ENCODE measurements at places on chromosomes 5 and 9.
A peak's percentile ranks its signal among the peaks of the same experiment; 100 is the strongest.

- no peak for DNase-seq
These were observed 747.6 kb upstream of the EDIL3 start for GRCh38 chr5:85132269-85132668.

GRCh38 chr9:21251190-21251589, 11.4 kb upstream of the IFNA14 start:
- no peak for DNase-seq

- DNase-seq: no peak
These were observed 13.2 kb downstream of the SEMA4D start for GRCh38 chr9:89484475-89485404.

- DNase-seq: no peak
These were observed 26.7 kb downstream of the MARCHF11 start for GRCh38 chr5:16152601-16153568.

GRCh38 chr5:55313870-55314617, 6.3 kb downstream of the MTREX start:
- DNase-seq: no peak

DNA sequence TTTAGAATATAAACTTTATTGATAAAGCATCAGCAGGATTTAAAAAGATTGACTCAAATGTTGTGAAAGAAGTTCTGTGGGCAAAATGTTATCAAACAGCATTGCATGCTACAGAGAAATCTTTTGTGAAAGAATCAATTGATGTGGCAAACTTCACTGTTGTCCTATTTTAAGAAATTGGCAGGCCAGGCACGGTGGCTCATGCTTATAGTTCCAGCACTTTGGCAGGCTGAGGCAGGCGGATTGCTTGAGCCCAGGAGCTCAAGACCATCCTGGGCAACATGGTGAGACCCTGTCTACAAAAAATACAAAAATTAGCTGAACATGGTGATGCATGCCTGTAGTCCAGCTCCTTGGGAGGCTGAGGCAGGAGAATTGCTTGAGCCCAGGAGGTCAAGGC, 17.4 kb downstream of the ZBTB43 start:
- no peak for DNase-seq

DNA sequence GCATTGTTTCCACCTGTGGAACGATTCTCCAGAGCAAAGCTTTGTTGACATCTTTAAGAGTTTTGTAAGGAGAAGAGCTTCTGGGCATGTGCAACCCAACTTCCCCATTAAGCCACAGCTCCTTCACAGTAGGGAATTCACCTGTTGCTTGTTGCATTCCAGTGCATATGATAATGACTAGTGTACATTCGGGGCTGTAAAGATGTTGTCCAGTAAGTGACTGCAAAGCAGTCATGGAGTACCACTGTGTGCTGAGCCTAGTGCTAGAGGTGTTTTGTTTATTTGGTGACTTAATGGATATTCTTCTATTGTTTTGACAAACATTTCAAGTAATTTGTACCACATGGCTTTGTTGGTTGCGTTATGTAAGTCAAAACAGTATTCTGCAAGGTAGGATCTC, 12.8 kb downstream of the UGCG start:
- DNase-seq: no peak

DNA sequence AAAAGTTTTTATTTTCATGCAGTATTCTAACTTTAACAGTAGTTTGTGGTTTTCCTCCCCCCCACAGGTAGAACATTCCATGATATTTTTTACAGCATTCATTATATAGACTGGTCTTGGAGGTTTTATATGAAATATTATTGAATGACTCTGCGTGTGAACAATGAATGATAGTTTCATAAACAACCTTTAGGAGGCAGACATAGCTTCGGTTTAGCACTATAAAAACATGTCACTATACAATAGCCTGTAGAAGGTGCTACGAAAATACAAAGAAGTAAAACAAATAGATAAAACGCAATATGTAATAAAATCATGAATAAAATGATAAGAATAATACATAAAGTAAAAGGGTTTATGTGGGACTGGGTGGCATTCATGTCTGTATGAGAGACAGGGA, 8.5 kb downstream of the KLF4 start:
- DNase-seq: no peak

GRCh38 chr5:149007174-149007573, 55.7 kb downstream of the SH3TC2 start:
- no peak for DNase-seq

DNA sequence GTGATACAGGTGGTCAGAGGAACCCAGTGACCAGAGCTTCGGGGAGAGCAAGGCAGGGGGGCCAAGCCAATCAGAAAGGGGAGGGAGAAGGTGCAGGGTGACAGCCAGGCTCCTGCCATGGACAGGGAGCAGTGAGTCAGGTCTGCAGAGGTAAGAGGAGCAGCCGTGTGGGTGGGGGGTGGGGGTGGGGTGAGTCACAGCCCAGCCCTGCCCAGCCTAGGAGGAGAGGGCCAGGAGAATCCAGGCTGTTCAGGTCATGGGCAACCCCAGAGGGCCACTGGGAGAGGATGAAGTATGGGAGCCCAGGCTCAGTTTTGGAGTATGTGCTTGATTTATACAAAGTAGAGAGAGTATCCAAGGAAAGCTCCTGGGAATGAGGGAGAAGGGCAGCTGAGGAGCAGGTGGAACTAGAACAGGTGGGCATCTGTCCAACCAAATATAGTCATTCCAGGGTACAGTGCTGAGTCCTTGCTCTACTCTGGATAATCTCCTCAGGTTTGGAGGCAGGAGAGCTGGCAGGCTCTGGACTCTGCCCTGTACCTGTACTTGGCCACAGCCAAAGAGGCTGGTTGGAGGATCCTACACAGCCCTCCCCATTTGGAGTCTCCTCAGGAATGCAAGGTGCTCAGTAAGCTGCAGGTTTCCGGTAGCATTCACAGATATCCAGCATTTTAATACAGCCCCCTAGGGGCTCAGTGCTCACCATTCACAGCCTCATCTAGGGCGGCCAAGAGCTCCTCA, 1.6 kb downstream of the HBEGF start:
- DNase-seq: peak; percentile 8

- no peak for DNase-seq
These were observed 96.1 kb downstream of the NUDT12 start for GRCh38 chr5:103466495-103466894.

DNA sequence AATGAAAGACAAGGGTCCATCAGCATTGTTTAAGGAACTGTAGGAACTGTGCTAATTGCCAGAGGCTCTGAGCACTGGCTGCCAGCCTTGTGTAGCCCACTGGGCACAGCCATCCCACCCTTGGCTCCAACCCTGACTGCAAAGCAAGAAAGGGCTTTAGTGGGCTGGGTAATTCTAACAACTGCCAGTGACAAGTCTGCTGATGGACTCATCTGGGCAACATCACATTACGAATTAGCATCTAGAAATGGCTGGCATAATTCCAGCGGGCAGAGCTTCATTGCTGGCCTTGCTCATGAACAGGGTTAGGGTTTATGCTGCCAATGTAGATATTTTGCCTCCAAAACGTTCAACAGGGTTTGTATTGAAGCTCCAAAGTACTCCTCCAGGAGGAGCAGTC, 326.9 kb downstream of the ARHGEF28 start:
- DNase-seq: no peak

- DNase-seq: no peak
These were observed 25.6 kb downstream of the TGFBI start for GRCh38 chr5:136054142-136055019.

DNA sequence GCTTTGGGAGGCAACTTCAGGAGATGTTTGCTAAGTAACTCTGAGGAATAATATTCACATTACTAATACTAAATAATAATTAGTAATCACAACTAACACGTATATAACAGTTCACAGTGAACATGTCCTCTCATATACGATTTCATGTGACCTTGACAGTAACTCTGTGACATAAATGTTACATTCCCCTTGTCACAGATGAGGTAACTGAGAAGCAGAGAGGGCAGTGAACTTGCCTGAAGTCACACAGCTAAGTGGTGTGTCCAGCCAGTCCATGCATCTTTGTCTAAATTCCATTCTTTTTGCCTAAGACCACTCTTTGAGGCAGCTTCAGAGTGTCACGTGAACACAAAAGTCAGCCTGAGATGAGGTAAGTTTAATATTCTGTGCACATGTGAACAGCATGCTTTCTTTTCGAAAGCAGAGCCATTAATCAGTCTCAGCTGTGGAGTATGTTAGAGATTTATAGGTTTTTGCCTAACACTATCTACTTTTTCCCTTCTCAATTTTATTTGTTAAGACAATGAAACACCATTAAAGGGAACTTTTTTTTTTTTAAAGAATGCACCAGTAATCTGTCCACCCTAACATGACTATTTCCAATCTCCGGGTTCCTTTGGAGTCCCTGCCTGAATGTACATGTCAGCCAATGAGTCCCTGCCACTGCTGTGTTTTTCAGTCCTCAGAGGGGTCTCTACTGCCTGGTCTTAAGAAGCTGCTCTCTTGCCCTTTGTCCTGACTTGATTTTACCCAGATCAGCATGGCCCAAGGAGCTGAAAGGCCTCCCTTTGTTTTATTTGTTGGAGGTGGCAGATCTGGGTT, 43.5 kb downstream of the SH3PXD2B start:
- DNase-seq: no peak

DNA sequence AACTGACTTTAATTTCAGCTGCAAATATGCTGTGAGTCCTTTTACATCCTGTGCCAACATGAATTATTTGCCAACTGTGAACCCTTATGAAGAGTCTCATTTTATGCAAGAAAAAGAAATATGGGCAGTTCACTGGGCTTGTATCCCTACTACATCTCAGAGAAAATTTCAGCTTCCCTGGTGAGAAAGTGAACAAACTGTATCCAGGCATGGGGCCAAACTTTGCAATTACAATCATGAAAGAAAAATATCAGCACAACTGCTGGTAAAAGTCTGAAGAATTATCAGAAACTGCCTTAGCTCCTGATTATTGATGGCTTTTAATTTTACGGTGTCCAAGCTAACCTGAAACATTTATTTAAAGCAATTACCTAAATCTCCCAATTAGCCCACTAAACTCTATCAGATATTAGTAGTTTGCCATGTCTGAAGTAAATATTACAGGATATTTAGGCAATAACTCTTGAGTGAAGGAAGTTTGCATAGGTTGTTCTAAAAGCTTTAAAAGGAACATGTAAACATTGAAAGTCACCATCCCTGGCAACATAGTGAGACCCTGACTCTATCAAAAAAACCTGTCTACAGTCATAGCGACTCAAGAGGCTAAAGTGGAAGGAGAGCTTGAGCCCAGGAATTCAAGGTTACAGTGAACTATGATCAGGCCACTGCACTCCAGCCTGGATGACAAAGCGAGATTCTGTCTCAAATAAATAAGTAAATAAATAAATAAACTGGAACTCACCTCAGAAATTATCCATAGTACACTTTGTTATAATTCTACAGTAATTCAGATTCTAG, 83.9 kb upstream of the HCN1 start:
- DNase-seq: no peak

GRCh38 chr5:116546033-116546742, 28.4 kb downstream of the SEMA6A start:
- DNase-seq: no peak

DNA sequence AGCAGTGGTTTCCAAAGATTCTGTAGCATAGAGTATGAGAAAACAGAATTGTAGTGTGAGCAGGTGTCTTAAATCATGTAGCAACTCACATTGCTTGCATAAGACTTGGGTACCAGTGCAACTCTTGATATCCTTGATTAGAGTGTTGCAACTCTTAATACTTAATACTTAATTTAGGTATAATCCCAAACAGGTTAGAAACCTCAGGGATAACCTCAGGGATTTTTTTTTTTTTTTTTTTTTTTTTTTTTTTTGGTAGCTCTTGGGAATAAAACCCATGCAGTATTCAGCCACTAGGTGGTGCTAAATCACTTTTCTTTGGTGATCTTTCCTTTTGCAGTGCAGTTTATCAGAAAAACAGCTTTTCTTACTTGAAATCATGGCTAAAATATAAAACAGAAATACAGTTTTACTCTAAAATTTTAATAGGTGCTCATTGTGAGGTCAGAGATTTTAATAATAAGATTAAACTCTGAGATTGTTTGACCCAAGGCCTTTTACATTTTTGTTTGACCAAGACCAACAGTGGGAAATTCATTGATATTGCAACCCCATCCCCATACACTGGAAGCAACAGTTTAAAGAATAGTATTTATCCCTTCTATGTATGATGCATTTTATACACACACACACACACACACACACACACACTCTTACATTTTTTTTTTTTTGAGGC, 55.3 kb downstream of the ERAP1 start:
- no peak for DNase-seq

DNA sequence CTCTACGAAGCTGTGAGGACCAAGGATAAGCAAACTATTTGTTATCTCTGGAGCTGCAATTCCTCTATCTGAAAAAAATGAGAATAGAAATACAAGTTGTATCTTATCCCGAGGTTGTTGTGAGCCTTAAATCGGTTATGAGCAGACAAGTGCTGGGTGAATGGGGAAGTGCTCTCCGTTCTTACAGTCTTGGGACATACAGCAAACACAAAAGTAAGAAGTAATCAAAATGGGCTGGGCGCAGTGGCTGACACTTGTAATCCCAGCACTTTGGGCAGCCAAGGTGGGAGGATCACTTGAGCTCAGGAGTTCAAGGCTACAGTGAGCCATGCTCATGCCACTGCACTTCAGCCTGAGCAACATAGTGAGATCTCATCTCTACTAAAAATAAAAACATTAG, 31.7 kb downstream of the ITK start:
- DNase-seq: no peak

DNA sequence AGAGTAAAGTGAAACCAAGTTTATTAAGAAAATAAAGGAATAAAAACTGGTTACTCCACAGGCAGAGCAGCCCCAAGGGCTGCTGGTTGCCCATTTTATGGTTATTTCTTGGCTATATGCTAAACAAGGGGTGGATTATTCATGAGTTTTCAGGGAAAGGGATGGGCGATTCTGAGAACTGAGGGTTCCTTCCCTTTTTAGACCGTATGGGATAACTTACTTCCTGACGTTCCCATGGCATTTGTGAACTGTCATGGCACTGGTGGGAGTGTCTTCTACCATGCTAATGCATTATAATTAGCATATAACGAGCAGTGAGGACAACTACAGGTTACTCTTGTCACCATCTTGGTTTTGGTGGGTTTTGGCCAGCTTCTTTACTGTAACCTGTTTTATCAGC, 323.9 kb upstream of the PTGER4 start:
- DNase-seq: no peak

GRCh38 chr5:123036391-123037103, at the start of gene PPIC:
Gene PPIC, minus strand, starts transcription at chr5:123036725. Its CDS starts 100 bp downstream, at chr5:123036625.
- peak; percentile 67 for DNase-seq

- peak; percentile 42 for DNase-seq
These were observed 63.7 kb upstream of the FANCC start for GRCh38 chr9:95381221-95381620.

GRCh38 chr9:101323129-101323528, 61.7 kb downstream of the BAAT start:
- DNase-seq: no peak

- no peak for DNase-seq
These were observed 67.9 kb downstream of the NFIB start for GRCh38 chr9:14245901-14246525.

GRCh38 chr9:38227656-38228055, 158.6 kb upstream of the SHB start:
- no peak for DNase-seq

GRCh38 chr5:150443242-150444075, 6.1 kb downstream of the RPS14 start:
- no peak for DNase-seq

All from T1000 (cell line).